ENCODE measurements at places on chromosomes 13 and 19.

- H3K27ac ChIP-seq = no peak overlapping the region
- H3K27me3 ChIP-seq = peaks cover 90% of the 10 kb centered on the region
- H3K4me1 ChIP-seq = peaks cover 9% of the 10 kb centered on the region
- peak; percentile 50 for DNase-seq
- H3K4me3 ChIP-seq = no peak overlapping the region
- H3K36me3 ChIP-seq = no peaks in the 10 kb centered on the region
These were observed 6.5 kb downstream of the UNC13A start for GRCh38 chr19:17681505-17682125.

DNA sequence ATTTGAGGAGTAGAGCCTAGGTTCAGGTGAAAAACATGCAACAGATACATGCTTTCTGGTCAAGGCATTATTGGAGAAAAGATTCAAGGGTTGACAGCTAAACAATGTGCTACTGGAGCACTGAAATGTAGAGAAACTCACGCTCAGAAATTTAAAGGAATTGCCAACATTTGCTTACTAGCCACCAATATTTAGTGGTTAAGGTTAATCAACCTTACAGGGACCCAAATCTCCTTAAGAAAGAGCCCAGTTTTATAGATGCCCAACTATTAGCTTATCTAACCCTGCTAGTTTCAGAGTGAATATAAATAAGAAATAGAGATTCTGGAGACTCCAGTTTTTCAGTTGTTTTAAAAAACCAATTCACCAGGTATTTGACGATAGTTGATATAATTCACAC, 203.6 kb downstream of the DACH1 start:
- no peak for DNase-seq
- no peaks in the 10 kb centered on the region for H3K36me3 ChIP-seq
- no peaks in the 10 kb centered on the region for H3K27me3 ChIP-seq
- no peak overlapping the region for H3K27ac ChIP-seq

GRCh38 chr13:23472189-23472588, 38.7 kb upstream of the SACS start:
- no peak overlapping the region for H3K4me3 ChIP-seq
- DNase-seq = no peak
- no peaks in the 10 kb centered on the region for H3K4me1 ChIP-seq
- no peak overlapping the region for H3K27ac ChIP-seq

DNA sequence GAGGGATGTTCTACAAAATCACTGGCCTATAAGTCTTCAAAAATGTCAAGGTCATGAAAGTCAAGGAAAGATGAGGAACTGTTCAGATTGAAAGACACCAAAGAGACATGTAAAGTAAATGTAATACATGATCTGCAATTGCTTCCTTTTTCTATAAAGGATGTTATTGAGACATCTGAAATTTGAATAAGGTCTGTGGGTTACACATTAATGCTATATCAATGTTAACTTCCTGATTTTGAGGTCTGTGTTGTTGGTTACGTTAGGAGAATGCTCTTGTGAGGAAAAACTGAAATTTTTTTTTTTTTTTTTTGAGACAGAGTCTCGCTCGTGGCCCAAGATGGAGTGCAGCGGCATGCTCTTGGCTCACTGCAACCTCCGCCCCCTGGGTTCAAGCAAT, 197.4 kb downstream of the RGCC start:
- no peak overlapping the region for H3K4me3 ChIP-seq
- no peak overlapping the region for H3K27ac ChIP-seq

DNA sequence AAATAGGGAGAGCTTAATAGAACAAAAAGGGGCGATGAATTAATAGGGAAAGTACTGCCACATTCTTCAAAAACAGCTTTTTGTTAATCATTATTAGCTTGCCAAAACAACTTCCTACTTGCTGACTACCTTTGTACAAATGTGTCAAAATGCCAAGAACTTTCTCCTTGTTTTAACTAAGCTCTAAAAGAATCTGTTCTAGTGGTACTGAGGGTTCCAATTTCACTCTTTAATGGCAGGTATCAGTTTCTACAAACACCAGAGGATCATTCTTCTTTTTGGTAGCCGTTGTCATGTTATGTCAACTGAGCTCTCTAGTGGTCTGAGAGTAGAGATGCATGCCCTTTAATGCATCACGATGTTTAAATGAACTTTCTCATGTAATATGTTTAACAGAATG, 29.4 kb upstream of the FBXL3 start:
- H3K27me3 ChIP-seq = no peaks in the 10 kb centered on the region
- H3K27ac ChIP-seq = peak overlapping the region; percentile 37
- no peak overlapping the region for H3K4me3 ChIP-seq
- H3K36me3 ChIP-seq = peaks cover 86% of the 10 kb centered on the region
- no peak for DNase-seq

- H3K27me3 ChIP-seq = no peaks in the 10 kb centered on the region
- peaks cover 15% of the 10 kb centered on the region for H3K36me3 ChIP-seq
- peaks cover 54% of the 10 kb centered on the region for H3K4me1 ChIP-seq
These were observed 1.8 kb downstream of the MBNL2 start for GRCh38 chr13:97223711-97224541.

GRCh38 chr13:32790731-32791130, 204.5 kb downstream of the PDS5B start:
- H3K4me3 ChIP-seq = peak overlapping the region; percentile 10
- no peaks in the 10 kb centered on the region for H3K27me3 ChIP-seq
- peak overlapping the region; percentile 62 for H3K27ac ChIP-seq

DNA sequence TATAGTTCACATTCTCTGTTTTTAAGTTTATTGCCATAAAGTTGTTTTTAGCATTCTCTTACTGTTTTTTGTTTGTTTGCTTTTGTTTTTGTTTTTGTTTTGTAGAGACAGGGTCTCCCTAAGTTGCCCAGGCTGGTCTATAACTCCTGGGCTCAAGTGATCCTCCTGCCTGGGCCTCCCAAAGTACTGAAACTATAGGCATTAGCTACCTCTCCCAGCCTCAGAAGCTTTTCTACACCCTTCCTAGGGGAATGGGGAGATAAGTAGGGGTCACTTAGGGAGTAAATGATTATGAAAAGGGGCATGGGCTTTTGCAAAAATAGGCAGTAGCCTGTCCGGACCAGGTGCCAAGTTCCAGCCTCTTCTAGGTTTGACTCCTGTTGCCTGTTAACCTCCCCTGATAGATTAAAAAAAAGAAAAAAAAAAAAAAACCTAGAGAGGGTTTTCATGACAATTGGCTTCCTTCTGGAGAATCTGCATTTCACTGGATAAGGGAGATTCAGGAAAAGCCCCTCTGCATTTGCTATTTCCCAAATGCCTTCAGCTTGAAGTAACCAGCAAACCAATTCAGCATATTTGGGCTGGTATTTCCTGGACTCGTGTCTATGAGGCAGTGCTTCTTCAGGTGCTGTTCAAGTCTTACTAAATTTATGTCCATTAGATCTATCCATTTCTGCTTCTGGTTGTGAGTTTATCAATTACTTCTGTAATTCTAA, 216.8 kb downstream of the TM9SF2 start:
- no peaks in the 10 kb centered on the region for H3K4me1 ChIP-seq
- no peak overlapping the region for H3K27ac ChIP-seq
- no peak for DNase-seq
- no peaks in the 10 kb centered on the region for H3K36me3 ChIP-seq
- no peak overlapping the region for H3K4me3 ChIP-seq

GRCh38 chr13:21089830-21090229, 28.4 kb upstream of the LATS2 start:
- H3K4me3 ChIP-seq = no peak overlapping the region
- no peaks in the 10 kb centered on the region for H3K27me3 ChIP-seq
- H3K4me1 ChIP-seq = no peaks in the 10 kb centered on the region
- no peaks in the 10 kb centered on the region for H3K36me3 ChIP-seq
- no peak overlapping the region for H3K27ac ChIP-seq

DNA sequence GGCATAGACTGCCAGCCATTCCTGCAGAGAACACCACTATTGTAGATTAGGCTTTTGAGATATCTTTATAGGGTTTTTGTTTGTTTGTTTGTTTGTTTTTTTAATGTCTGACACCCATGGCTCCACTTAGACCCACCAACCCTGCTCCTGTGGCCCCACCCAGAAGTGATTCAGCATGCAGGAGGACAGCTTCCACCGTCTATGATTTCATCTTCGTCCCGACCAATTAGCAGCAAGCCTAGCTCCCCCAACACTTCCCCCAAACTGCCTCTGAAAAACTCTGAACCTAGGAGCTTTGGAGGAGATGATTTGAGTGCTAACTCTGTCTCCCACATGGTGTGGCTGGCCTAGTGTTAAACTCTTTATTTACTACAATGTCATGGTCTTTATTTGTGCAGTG, 108.3 kb upstream of the RXFP2 start:
- peaks cover 1% of the 10 kb centered on the region for H3K27me3 ChIP-seq
- no peak overlapping the region for H3K4me3 ChIP-seq
- H3K4me1 ChIP-seq = no peaks in the 10 kb centered on the region
- no peak overlapping the region for H3K27ac ChIP-seq

- peaks cover 7% of the 10 kb centered on the region for H3K4me1 ChIP-seq
- H3K36me3 ChIP-seq = no peaks in the 10 kb centered on the region
- peak overlapping the region; percentile 51 for H3K4me3 ChIP-seq
These were observed 265.2 kb upstream of the SGCG start for GRCh38 chr13:22915442-22916082.

- H3K4me3 ChIP-seq = no peak overlapping the region
- no peaks in the 10 kb centered on the region for H3K27me3 ChIP-seq
- no peak for DNase-seq
- H3K36me3 ChIP-seq = no peaks in the 10 kb centered on the region
These were observed 69.4 kb upstream of the KLF12 start for GRCh38 chr13:74203576-74203975.

- DNase-seq = peak; percentile 94
- peaks cover 10% of the 10 kb centered on the region for H3K4me1 ChIP-seq
- no peaks in the 10 kb centered on the region for H3K36me3 ChIP-seq
- H3K27me3 ChIP-seq = peaks cover 3% of the 10 kb centered on the region
These were observed 13.7 kb upstream of the CREB3L3 start for GRCh38 chr19:4139614-4140236.

DNA sequence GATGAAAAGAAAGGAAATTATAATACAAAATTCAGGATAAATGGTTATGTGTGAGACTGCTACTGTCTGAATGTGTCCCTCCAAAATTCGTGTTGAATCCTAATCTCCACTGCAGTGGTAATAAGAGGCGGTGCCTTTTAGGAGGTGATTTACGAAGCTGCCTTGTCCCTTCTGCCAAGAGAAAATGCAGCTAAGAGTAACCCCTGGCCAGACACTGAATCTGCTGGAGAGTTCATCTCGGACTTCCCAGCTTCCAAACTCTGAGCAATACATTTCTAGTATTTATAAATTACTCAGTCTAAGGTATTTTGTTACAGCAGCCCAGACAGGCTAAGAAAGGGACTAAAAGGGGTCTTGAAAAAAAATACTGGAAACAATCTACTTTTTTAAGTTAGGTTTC, 152.6 kb downstream of the KLF12 start:
- H3K27ac ChIP-seq = no peak overlapping the region
- peaks cover 14% of the 10 kb centered on the region for H3K36me3 ChIP-seq
- DNase-seq = no peak

- H3K4me1 ChIP-seq = peaks cover 11% of the 10 kb centered on the region
- H3K27ac ChIP-seq = peak within 1 kb of the TSS; percentile 31
- DNase-seq = peak; percentile 75
- H3K27me3 ChIP-seq = peaks cover 4% of the 10 kb centered on the region
These were observed at the start of gene ZNF229 for GRCh38 chr19:44447916-44448674. Gene ZNF229 (minus strand): TSS chr19:44448472. CDS start chr19:44442847, 5,625 bp downstream.

GRCh38 chr13:37211487-37211886, 106.0 kb upstream of the CSNK1A1L start:
- H3K4me3 ChIP-seq = no peak overlapping the region
- no peaks in the 10 kb centered on the region for H3K27me3 ChIP-seq
- H3K27ac ChIP-seq = no peak overlapping the region
- no peaks in the 10 kb centered on the region for H3K36me3 ChIP-seq
- DNase-seq = no peak
- no peaks in the 10 kb centered on the region for H3K4me1 ChIP-seq

DNA sequence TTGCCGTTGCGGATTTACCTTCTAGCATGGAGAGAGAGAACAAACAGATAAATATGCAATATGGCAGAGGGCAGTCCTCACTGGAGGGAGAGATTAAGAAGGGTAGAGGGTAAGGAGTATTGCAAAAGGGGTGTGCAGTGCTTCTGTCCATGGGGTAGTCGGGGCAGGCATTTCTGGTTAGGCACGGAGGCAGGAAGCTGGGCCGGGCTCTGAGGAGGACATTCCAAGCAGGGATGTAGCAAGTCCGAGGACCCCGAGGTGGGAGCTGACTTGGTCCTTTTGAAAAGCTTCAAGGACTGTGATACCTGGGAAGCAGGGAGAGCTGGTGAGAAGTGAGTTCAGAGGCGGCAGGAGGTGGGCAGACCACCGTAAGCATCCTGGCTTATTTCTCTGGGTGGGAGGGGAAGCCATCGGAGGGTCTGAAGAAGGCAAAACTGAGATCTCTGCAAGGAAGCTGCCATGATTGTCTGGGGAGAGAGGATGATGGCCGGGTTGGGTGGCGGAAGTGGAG, 214.9 kb downstream of the FGF9 start:
- DNase-seq = no peak
- H3K4me1 ChIP-seq = no peaks in the 10 kb centered on the region
- H3K36me3 ChIP-seq = no peaks in the 10 kb centered on the region
- H3K27ac ChIP-seq = no peak overlapping the region
- no peak overlapping the region for H3K4me3 ChIP-seq

DNA sequence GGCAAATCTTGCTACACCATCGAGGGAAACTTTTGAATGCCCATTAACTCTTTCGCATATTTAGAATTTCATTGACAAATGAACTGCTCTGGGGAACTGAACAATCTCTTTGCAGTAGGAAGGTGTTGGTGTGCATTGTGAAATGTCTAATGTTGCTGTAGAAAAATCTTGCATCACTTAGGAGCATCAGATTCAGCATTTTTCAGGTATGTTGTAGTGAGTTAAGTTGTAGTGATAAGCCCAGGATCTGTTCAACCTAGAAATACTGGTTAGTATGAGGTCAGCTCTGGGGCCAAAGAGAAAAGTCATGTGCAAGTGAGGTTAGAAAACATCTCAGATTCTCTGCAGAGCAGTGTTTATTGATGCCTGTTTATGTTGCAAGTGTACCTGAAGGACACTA, 4.1 kb downstream of the FRY start:
- no peak overlapping the region for H3K27ac ChIP-seq
- no peak for DNase-seq
- peaks cover 18% of the 10 kb centered on the region for H3K27me3 ChIP-seq
- H3K4me1 ChIP-seq = peaks cover 45% of the 10 kb centered on the region
- peaks cover 5% of the 10 kb centered on the region for H3K36me3 ChIP-seq

DNA sequence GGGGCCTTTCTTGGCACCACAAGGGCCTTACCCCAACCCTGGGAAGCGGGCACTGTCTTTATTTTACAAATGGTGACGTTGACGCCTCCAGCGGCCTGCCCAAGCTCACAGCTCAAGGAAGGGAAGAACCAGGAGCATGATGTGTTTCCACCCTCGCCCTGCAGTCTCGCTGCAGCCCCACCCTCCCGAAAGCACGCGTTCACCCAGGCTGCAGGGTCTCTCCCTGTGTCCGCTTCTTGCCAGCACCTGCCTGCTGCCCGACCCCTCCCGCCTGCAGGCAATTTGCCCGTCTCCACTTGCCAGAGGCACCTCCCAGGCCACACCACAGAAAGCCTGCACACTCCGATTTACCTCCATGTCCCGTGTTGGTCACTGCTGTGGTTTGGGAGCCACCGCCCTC, 76.6 kb downstream of the SLC15A1 start:
- H3K27ac ChIP-seq = no peak overlapping the region
- H3K4me1 ChIP-seq = peaks cover 3% of the 10 kb centered on the region
- no peak for DNase-seq

- peak overlapping the region; percentile 75 for H3K27ac ChIP-seq
- H3K4me1 ChIP-seq = peaks cover 12% of the 10 kb centered on the region
- peaks cover 30% of the 10 kb centered on the region for H3K36me3 ChIP-seq
- peak; percentile 85 for DNase-seq
These were observed 1.3 kb downstream of the HMG20B start for GRCh38 chr19:3573858-3574637.
